Liver (tissue), 10 donors: ENCODE measurements at places on chromosomes 2 and 18.

DNA sequence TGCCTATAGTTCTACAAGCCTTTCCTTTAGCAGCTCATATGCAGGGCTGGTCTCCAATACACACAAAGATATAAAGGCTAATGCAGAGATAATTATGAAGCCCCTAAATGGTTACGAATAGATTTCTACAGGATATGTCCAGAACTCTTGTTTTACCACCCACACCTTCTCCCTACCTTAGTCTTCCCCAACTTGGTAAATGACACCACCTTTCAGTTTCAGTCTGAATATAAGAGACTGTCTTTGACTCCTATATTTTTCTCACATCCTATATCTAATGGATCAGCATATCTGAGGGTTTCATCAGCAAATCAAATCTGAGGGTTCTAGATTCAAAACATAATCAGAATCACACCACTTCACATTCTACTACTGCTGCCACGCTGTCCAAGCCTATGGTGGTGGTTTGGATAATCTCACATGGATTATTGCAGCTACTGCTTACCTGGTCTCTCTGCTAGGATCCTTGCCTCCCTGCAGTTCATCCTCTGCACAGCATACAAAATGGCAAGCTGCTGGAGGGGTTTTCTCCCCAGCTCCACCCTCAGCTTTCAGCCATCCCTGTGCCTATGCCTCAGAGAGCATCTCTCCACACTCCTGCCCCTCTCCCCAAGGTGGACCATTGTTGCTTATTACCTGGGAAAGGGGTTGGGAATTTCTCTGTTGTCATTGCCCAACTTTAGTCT, 178.0 kb upstream of the SPOPL start:
- no peak for DNase-seq

- DNase-seq, result peak; percentile 8
Observed at GRCh38 chr18:49017813-49018553, 67.2 kb upstream of the SMAD7 start.

DNA sequence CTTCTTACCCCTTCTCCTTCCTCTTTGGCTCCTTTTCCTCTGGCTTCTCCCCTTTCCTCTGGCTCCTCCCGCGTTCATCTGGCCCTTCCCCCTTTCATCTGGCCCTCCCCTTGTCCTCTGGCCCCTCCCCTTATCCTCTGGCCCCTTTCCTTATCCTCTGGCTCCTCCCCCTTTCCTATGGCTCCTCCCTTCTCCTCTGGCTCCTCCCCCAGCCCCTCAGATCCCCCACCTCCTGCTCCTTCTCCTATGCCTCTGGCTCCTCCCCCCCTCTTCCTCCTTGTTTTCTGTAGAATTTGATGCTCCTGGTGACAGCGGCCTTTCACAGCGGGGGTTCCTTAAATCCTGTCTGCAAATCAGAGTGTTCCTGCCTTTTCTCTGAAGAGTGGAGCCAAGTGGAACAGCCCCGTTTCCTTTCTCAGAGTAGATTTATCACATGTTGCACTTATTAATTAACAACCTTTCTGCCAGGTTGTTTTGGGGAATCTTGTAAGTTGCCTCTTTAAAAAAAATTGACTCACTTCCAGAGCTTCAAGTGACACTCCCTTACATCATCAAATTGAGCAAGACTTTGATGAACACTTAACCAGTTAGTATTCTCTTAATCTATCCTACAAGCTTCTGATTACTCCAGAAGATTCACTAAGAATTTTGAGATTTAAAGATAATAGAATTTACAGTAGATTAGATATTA, 27.9 kb downstream of the FABP1 start:
- DNase-seq, result no peak

DNA sequence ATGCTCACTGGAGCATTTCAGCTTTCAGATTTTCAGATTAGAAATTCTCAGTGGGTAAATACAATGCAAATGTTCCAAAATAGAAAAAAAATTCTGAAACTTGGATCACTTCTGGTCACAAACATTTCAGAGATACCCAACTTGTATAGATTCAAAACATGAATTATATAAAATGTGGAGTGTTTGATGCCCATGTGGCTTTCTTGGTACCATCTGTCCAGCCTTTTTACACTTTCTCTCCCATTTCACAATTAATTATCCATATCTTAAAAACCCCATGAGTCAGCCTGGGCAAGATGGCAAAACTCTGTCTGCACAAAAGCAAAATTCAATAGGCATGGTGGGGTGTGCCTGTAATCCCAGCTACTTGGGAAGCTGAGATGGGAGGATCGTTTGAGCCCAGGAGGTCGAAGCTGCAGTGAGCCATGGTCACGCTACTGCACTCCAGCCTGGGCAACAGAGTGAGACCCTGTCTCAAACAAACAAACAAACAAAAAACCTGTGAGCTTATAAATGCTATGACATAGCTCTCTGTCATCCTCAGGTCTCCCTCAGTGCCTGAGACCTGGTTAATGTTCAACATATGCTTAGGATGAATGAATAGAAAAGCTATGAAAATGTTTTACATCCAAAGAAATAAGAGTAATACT, 146.3 kb upstream of the TTC39C start:
- DNase-seq, result no peak

DNA sequence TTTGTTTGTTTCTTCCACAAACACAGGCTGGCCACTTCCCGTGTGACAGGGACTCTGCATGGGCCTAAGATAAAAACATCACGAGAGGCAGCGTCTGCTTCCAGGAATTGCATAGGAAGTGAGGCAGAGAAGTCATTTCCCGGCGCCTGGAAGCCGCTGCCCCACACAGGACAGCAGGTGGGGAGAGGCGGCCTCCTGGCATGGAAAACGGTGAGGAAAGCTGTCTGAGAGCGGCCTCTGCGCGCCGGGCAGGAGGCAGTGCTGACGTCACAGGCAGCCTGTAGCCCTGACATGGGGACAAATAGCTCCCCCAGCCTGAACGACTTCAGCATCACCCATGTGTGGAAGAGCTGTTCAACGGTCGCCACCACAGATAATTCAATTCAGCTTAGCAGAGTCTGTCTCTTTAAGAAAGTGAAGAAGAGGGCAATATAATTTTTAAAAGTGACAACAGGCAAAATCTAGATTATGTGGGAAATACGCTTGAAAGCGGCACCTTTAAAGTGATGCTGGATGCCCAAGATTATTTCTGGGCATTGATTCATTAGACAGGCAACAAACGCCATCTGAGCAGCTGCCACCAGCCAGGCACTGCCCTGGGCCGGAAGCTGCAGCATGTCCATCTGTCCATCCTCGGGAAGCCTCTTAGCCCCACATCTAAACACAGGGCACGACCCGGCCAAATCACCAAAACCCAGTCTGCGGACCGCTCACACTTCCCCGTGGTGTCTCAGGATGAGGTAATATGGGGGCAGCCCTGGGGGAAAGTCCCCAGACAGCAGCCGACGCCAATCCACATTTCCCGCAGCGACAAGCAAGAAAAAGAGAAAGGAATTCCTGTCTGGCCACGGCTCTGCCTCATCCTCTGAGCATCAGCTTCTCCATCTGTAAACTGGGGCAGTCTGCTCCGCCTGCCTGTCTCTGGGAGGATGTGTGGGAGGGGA, 138.9 kb downstream of the PXDN start:
- no peak for DNase-seq

DNA sequence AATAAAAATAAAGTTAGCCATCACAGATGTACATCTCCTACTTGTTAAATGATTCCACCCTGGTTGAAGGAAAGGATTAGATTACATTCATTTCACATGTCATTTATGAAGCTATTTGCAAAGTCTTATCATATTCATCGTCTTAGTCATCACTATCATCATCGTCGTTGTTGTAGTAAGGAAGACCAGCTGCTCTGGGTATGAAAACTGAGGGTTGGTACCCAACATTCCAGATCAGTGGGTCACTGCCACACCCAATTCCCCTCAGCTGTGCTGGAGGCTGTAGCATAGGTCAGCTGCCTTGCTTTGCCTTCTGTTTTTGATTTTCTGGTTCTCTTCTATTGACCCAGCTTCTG, 20.9 kb upstream of the CCBE1 start:
- no peak for DNase-seq

GRCh38 chr2:29480426-29480825, 365.2 kb downstream of the CLIP4 start:
- no peak for DNase-seq

GRCh38 chr2:36769106-36769505, 72.6 kb downstream of the VIT start:
- DNase-seq, result no peak

GRCh38 chr2:206958261-206958660, 18.9 kb downstream of the CPO start:
- DNase-seq, result no peak

- no peak for DNase-seq
Observed at GRCh38 chr2:133235968-133236367, 332.3 kb downstream of the NCKAP5 start.
